ENCODE measurements at places on chromosomes 3 and 15.
A peak's percentile ranks its signal among the peaks of the same experiment; 100 is the strongest.

DNA sequence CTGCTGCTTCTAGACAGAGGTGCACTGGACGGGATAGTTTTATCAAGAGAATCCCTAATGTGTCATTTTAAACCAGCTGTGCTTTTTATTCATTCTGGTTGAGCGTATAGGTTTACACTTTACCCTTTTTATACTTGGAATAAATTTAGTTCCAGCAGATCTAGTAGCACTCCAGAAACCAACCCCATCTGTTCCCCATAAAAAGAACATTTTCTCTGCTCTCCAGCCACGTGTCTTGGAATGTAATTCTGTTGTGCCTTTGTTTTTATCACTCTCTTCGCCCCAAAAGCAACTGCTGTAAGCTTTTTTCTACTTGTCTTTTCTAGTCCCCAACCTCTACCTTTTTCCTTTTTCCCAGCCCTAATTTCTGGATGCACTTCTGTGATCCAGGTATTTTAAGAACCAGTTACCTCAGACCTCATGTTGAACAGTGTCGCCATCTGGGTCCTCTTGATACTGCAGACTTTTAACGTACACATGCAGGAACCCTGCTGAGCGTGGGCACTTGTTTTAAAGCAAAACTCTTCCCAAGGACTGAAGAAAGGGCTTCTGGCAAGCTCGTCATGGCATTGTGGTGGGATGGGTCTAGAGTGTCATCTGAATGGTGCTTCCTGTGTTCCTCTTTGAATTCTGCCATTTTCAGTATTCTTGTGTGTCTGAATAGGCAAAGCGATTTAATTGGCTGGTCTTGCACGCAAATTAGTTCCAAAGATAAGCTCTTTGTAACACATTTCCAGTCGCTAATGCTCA, 5.7 kb upstream of the EXOG start:
- DNase-seq: no peak

DNA sequence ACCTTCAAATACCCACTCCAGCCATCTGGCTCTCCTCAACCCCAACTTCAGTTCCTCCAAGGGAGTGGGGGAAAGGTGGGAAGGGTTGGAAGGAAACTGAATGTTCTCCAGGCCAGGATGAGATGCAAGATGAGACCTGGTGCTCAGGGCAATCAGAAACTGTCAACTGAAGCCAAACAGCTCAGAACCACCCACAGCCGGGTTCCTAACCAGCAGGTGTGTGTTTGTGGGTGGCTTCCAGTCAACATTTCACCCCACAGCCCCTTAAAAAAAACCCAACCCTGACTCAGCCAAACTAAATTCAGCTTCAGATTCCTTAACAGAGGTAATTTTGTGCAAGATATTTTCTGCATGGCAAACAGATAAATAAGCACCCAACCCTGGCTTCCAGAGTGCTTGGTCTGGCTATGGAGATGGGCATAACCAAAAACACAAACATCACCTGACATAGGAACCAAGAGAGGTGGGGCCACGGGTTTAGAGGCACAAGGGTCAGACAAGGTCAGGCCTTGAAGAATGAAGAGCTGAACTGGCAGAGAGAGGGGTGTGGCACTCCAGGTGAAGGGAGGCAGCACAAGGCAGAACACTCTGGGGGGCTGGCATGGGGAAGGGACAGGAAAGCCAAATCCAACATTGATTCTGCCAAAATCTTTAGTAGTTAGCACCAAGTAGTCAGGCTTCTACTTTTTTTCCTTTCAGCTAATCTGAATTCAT, 34.7 kb downstream of the ZNF445 start:
- peak; percentile 20 for DNase-seq

DNA sequence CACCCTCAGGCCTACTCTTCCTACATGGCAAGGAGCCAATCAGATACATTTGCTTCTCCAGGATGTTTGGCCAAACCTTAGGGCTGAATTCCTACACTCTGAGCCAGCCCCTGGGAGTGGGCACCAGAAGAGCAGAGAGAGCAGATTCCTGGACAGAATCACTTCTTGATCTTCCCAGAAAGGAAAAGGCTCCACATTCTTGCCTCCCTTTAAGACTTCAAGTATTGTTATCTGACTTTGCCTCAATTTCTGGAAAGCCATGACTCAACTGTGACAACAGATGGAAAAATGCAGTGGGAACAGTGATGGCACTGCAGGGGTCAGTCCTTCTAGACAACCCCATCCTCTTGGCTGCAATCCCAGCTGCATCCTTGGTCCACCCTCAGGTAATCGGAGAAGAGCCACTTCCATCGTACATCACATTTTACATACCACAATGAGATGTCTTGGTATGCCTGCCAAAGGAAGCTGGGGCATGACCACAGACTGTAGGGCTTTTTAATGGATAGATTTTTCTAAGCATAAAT, 21.0 kb downstream of the SLCO2A1 start:
- DNase-seq: no peak

DNA sequence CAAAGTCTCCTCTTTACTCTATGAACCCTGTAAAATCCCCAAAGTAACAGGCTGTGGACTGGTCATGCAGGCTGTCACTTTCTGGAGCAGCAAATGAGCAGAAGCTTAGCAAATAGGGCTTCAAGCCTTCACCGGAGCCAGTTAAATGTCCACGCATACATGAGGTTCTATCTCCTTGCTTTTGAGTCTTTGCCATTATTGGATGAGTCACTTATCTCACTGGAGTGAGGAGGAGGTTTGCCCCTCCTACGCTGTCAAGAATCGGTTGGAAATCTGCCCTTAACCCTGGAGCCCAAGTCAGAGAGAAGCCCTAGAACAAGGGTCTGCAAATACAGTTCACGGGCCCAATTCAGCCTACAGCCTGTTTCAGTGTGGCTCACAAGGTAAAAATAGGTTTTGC, 126.1 kb upstream of the CTNNB1 start:
- DNase-seq: no peak

- no peak for DNase-seq
These were observed 550.0 kb upstream of the ALCAM start for GRCh38 chr3:104816716-104817115.

DNA sequence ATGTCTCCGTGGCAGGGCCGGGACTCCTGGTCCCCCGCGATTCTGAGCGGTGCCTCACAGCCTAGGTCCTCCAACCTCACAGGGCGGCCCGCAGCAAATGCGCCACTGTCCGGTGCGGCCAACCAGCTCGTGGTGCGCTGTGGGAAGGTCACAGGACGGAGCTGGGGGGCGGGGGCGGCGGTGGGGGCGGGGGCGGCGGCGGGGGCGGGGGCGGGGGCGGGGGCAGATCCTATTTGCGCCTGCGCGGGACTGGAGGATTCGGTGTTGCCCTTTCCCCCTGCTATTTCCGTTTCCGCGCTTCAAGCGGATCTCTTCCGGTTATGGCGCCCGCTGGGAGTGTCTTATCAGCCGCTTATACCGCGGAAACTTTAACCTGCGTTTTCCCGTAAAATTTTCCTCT, 106.7 kb upstream of the SNRPN start:
- DNase-seq: no peak

DNA sequence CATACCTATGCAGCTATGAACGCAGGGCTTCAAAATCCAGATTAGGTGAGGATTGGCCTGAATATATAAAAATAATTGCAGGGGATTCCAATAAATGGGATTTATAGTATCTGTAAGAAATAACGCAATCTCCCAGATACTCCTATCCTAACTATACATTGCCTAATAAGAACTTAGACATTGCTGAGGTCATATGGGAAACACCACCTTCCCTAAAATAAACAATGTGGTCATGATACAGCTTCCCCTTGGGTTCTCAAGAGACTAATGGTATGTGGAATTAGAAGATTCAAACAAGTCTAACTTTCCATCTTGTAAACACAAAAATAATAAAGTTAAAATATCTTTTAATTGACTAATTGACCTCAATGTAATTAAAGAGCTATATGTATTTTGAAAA, 28.2 kb downstream of the UBE3A start:
- DNase-seq: no peak

DNA sequence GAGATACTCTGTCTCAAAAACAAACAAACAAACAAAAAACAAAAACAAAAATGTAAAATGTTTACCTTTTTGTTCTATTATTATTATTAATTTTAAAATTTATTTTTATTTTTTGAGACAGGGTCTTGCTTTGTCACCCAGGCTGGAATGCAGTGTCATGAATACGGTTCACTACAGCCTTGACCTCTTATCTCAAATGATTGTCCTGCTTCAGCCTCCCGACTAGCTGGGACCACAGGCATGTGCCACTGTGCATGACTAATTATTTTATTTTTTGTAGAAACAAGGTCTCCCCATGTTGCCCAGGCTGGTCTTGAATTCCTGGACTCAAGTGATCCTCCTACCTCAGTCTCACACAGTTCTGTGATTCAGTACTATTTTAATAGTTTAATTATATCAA, 5.7 kb upstream of the SLC25A26 start:
- no peak for DNase-seq

DNA sequence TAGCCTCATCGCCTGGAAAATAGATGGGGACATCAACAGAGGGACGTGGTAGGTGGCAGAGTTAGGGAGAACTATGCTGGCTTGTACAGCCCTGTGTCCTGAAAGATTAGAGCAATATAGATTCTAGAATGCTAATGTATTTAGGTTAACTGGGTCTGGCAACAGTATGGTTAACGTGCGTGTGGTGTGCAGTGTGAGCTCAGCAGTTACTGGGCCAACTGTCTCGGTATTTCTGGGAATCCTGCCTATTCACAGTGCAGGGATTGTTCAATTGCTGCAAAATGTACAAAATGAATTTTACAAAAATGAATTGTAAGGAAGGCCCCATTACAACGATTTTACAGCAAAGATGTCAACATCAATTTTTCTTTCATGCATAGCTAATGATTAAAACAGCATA, 20.6 kb downstream of the MEIS2 start:
- no peak for DNase-seq

- peak; percentile 61 for DNase-seq
These were observed at the start of gene CACNA1D for GRCh38 chr3:53493963-53494791. Gene CACNA1D, plus strand, starts transcription at chr3:53494611. Its CDS starts 556 bp downstream, at chr3:53495167.

DNA sequence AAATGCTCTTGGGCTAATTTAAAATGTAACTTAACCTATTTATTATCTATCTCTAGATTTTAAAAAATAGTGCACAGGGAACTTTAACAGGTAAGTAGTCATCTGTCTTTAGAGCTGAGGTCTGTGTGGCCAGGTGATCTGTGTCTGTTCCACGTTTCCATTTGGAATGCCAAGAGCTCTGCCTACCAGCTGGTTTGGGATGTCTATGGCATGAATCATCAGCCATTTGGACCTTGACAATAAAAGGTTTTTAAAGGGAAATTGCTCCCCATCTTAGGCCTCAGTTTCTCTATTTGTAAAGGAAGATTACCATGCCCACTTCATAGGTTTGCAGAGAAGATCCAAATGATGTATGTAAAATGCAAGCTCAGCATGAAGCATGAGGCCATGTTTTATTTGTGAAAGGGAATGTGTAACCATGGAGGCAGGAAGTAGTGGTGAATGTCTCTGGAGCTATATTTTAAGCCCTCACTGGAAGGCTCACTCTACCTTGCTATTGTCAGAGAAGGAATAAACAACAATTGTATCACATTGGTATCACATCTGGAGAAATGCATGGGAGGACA, 548.1 kb upstream of the LMCD1 start:
- no peak for DNase-seq

DNA sequence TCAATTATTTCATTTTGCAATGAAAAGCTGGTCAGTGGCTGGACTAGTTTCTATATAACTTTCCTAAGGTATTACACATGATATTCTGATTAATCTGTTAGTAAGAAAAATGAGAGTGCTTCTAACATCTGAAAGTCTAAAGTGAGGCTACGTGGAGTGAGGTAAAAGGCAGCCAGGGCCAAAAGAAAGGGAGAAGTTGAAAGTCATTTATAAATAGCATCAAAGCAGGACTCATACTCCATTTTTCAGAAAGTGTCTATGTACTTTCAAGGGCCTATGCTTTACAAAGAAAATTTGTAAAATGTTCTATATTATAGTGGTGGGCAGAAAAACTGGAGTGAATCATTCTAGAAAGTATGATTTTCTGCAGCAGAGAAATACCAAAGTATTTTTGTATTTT, 80.0 kb downstream of the CSNK1G1 start:
- no peak for DNase-seq
